Cardiac septum (tissue), 1 donor: ENCODE measurements at places on chromosomes 1 and 21.

DNA sequence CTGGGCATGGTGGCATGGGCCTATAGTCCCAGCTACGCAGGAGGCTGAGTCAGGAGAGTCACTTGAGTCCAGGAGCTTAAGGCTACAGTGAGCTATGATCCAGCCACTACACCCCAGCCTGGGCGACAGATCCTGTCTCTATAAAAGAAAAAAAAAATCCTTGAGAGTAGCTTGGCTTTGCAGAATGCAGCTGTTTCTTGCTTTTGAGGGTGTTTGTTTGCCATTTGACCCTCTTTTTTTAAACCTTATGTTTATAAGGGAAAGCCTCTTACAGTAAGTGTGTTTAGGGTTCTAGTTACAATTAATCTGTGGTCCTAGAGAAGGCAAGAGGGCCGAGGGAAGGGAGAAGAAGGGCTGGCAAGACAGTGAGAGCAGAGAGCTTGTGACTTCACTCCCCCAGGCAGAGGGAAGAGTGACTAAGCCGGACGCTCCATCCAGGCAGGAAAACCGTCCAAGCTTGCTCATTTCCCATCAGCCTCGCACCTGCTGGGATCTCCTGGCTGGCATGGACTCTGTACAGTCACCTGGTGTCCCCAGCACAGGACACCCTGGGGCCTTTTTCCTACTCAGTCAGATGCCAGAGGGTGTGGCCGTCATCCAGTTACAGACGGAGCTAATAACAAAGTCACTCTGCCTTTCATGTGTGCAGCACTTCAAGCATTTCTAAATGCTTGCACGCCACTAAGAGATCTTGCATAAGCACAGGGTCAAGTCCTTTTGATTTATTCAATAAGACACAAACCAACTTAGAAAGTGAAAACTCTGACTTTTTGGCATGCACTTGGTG is 55.5 kb upstream of the PSEN2 start:
- peak; percentile 83 for DNase-seq

GRCh38 chr21:25822981-25823380 is 88.2 kb downstream of the GABPA start:
- DNase-seq = no peak

GRCh38 chr1:36771240-36771639 is 263.1 kb downstream of the GRIK3 start:
- DNase-seq = no peak

- no peak for DNase-seq
Measured at GRCh38 chr1:154466921-154467417, 35.0 kb upstream of the TDRD10 start.

DNA sequence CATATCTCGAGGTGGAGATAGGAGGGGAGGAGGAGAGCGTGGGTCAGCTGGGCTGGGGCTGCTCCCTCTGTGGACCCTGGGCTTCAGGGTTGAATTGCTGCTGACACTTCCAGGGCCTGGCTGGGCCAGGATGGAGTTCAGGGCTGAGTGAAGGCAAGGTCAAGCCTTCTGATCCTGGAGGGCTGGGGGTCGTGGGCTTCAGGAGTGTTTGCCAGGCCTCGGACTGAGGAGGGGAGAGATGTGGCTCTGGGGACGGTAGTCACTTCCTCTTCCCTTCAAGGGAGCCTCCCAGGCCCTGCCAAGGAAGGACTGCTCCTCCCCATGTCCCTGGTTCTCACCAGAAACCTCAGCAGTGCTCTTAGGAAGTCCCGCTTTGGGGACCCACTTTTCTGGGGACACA is 12.1 kb upstream of the FAM131C start:
- no peak for DNase-seq

GRCh38 chr1:115182012-115182715 is 92.9 kb upstream of the TSPAN2 start:
- no peak for DNase-seq

DNA sequence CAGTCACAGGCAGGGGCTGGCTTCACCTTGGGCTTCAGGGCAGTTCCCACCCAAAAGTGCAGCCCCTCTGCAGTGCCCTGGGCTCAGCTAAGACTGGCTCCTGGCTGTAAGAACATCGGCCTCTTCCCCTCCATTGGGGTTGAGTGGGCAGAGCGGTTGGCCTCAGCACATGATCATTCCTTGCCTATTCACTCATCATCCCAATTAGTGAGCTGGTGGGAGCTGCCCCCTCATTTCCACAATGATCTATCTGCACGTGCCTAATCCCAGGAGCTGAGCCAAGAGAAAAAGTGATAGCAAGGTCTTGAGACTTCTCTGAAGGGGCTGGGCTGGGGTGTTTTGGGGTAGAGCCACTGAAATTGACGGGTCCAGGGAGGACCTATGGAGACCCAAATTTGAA is 133.6 kb downstream of the SYF2 start:
- no peak for DNase-seq

- no peak for DNase-seq
Measured at GRCh38 chr21:32108566-32108965, 170.3 kb downstream of the MIS18A start.

DNA sequence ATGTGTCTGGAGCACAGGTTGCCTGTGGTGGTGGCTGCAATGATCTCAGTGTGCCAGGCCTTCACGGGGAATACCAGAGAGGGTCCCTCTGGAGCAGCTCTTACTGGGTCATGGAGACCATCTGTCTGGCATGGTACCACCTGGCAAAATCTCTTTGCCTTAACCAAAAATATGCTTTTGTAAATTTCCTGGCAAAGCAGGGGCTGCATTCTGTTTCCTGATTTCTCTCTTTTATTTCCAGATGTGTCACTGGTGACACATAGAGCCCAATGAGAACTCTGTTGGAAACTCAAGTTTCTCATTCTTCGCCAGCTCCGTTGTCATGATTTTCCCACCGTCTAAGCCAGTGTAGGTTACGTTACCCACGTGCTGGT is 136.5 kb downstream of the FGGY start:
- DNase-seq = no peak

GRCh38 chr1:78359666-78360065 is 131.1 kb upstream of the PTGFR start:
- no peak for DNase-seq

- DNase-seq = no peak
Measured at GRCh38 chr1:71857862-71858261, 424.5 kb downstream of the NEGR1 start.

DNA sequence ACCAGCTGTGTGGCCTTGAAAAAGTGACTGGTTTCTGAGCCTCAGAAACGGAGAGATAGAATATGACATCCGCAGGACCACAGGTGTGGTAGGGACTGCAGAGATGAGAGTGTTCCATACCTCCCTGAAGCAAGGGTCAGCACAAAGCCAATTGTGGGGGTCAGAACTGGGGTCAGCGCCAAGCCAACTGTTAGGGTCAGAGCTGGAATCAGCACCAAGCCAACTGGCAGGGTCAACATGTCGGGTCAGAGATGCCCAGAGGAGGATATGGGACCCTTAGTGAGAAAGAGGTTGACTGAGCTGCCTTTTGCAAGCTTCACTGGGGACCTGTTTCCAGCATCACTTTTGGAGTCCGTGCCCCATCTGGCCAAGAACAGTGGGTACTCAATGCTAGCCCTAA is 93.9 kb downstream of the MATN1 start:
- DNase-seq = peak; percentile 53

DNA sequence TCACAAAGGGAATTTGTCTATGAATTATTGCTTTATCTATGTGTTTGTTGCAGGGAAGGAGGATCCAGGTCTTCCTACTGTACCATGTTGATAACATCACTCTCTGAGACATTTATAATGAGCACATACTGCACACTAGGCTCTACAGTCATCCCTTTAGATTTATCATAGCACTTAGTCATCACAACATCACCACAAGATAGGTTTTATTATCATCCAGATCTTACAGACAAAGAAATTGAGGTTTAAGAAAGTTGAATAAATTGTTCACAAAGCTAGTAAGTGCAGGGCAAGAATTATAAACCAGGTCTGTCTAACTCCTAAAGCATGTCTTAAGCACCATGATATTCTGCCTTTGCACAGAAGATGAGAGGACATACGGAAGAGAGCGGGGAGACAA is 121.1 kb upstream of the ST6GALNAC5 start:
- DNase-seq = no peak

DNA sequence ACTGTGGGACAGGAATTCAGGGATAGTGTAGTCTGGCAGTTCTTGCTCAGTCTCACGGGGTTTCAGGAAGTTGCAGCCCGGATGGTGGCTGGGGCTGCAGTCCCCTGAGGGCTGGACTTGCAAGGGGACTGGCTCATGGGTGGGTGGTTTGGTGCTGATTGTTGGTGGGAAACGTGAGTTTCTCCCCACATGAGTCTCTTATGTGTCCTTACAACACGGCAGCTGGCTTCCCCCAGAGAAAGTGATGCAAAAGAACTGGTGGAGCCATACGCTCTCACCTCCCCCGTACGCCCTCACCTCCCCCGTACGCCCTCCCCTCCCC is 64.9 kb downstream of the EVA1C start:
- DNase-seq = no peak

GRCh38 chr21:45071874-45072737 is 2.3 kb upstream of the ADARB1 start:
- peak; percentile 71 for DNase-seq

- no peak for DNase-seq
Measured at GRCh38 chr1:56958526-56958925, 7.3 kb downstream of the C8B start.

DNA sequence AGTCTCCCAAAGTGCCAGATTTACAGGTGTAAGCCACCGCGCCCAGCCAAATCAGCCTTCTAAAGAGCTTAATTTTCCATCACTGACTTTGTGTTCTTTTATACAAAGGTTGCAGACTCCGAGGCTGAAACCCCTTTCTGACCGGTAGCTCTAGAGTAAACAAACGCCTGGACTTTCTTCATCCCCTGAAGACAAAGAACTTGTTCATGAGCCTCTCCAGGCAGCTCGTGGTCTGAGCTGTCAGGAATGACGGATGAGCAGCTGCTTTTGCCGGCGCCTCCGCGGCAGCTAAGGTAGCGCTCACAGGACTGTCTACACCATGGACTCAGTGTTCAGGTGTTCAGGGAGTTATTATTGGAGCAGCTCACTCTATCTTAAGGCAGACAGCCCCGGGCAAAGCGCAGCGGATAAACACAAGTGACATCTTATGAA is 128.5 kb upstream of the ERRFI1 start:
- no peak for DNase-seq

DNA sequence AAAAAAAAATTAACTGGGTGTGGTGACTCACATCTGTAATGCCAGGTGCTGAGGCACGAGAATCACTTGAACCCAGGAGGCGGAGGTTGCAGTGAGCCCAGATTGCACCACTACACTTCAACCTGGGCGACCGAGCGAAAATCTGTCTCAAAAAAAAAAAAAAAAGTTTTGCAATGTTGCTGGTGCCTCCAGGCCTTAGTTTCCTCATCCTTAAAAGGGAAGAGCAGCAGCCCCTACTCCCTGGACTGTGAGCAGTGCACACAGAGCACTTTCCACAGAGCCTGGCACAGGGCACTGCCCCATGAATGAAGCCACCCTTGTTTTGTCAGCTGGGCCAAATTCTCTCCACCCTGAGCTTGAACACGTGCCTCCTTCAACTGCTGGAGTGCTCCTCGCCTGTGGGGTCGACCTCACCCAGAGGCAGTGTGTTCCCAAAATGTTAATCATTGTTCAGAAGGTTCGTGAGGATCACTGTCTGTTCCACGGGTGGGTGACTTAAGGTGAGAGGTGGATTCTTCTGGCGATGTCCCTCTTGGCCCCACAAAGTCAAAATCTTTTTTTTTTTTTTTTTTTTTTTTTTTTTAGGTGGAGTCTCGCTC is 152.1 kb upstream of the TMEM51 start:
- no peak for DNase-seq

GRCh38 chr1:214281720-214282629 is 1.0 kb downstream of the SMYD2 start:
- no peak for DNase-seq

DNA sequence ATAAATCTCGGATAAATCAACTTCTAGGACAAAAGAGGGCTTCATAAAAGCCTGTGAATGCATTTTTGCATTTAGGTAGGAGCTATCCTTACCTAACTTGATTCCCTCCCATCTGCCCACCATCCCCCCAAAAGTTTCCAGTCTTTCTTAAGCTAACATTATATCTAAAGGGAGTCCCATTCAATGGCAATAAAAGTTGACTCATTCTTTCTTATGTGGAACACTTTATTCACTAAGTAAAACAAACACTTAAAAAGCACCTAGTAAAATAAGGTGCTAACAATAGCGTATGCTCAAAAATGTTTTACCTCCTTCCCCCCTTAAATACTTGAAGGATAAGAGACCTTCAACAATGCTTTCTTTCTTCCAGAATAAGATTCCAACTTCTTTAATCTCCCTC is 83.8 kb downstream of the GON4L start:
- DNase-seq = no peak

DNA sequence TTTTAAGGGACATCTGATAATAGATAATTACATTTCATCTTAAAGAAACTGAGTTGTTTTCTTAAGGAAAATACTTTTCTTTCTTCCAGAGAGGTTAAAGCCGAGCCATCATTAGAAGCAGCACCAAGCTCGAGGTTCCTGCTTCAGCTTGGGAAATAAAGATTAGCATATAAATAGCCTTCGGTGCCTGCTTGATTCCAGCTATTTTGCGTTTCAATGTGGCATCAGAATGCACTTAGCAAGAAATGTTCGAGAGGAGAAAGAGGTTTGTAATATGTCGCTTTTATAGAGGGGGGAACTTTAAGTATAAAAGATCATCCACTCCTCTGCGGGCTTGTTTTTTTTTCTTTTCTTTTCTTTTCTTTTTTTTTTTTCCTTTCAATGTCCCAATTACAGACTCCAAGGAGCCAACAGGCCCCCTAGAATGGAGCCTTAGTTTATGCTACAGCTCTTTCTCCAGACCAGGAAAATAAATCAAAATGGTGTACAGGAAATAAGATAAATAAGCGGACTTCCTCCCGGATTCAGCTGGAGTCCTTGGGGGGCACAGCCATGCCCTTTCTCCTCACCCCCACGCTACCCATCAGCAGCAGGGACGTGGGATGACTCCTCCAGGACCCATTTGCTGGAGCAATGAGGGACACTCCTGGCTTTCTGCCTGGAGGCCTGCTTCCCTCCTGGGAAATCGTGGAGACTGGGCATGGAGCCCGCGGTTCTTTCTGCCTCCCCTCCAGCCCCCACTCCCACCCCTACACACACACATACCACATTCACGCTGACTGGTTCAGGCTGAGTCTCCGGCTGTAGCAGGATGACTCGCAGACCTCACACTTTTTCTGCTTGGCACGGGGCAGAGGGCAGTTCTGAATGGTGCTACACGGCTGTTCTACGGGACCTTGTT is 131.6 kb downstream of the RRAGC start:
- no peak for DNase-seq

DNA sequence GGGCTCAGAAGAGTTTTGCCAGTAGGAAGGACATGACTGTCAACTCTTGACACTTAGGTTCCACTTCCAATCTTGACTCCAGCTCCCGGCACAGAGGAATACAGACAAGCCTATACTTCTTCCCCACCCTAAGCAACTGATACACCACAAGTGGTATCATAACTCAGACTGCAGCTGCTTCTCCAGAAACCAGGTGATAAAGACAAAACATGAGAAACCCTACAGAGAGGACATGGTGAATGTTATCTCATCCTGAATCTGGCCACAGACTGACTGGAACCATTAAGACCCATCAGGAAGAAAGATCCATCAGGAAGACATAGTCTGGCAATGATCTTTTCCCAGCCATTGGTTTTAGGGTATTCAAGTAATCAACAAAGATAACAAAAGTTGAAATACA is 13.8 kb downstream of the PAXBP1 start:
- DNase-seq = no peak
